ENCODE measurements at places on chromosomes 7 and 10.

- no peak for DNase-seq
These were observed 74.6 kb upstream of the IKZF1 start for GRCh38 chr7:50229964-50230363.

DNA sequence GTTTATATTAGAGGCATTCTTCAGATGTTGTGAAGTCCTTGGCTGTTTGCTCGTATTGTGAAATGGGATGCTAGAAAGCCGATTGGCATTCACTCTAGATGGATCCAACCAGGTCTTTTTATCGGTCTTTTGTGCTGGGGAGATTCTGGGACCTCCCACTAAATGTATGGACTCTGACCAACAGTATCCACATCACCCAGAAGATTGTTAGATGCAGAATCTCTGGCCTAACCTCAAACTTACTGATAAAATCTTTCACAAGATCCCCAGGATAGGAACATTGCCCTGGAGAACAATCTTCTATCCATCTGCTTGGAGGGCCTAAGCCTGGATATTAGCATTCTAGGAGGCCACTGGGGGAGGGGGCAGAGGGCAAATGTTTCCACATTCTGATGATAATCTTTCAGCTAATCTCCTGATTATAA, 160.9 kb downstream of the PLXDC2 start:
- no peak for DNase-seq

GRCh38 chr7:107392830-107393229, 77.0 kb upstream of the GPR22 start:
- DNase-seq, result no peak

DNA sequence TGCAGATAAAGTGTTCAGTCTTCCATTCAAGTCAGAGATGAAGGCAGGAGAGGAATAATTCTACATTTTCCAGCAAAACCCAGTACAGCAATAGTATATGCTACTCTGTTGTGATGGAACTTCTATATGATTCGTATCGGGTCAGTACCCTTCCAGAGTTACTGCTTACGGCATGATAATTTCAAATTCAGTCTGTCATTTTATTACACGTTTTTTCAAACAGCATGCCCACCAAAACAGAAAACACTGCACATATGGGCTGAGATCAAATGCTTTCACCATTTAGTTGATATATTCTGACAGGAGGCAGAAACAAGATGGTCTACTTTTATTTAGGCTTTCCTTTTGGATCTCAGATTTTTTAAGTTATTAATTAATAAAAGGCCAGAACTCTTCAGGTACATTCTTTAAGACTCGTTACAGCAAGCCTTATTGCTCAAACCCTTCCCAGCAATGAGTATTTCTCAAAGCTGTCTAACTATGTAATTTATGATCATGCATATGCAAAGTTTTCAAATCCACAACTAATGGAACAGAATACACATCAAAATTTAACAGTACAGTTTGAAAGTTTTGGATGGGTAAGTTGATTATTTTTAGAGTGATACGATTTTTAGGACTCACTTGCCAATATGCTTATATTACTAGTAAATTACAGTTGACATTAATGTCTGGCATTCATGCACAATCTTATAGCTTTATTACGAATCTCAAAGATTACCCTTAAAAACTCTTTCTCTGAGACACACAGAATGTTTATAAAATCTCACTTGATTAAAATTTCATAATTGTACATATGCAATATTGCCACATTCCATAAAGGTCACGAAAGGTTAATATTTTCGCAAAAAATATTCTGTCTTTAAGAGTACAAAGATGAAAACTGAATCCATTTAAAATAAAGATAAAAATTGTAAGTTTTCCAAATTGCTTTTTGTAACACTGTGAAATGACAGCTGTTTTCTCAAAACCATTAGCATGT, 91.0 kb downstream of the ANK3 start:
- peak; percentile 8 for DNase-seq

- DNase-seq, result no peak
These were observed 45.4 kb downstream of the ZNF467 start for GRCh38 chr7:149727899-149728476.

Data from NCI-H524 (cell line).